ENCODE measurements at places on chromosomes 5 and 9.

DNA sequence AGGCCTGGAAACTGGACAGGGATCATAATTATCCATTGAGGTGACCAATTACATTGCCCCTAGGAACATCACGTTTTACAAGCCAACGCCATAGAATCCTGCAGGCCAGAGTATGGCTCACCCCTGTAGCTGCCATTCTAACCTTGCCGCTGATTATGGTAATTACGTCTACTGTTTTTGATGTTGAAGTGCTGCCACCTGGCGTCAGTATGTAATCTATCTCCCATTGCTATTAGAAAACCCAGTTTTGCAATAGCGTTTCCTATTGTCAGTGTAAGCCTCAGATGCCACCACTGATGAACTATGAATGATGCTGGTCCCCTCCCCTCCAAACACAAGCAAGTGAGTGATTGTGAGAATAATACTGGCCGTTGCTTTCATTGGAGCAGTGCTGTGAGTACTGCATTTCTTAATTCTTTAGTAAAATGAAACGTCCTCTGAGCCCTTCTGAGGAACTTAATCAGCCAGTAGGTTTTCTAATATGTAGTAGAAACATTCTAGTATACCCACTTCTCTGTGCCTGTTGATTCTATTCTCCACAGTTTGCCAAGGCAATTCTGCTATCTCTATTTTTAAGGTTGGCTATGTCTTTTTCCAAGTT, 100.5 kb upstream of the NMUR2 start:
- peak; percentile 51 for DNase-seq

DNA sequence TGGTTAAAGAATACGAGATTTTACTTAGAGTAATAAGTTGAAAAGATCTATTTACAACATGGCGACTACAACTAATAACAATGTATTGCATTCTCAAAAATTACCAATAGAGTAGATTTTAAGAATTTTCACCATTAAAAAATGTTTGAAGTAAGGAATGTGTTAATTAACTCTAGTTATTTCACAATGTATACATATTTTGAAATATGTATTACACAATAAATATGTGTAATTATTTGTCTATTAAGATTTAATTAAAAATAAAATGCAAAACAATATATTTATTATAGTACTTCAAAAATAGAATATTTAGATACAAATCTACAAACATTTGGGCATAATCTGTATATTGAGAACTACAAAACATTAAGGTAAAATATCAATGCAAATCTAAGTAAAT, 1326.3 kb upstream of the CDH6 start:
- no peak for DNase-seq

- DNase-seq = no peak
Measured at GRCh38 chr5:78557601-78558000, 91.0 kb downstream of the LHFPL2 start.

DNA sequence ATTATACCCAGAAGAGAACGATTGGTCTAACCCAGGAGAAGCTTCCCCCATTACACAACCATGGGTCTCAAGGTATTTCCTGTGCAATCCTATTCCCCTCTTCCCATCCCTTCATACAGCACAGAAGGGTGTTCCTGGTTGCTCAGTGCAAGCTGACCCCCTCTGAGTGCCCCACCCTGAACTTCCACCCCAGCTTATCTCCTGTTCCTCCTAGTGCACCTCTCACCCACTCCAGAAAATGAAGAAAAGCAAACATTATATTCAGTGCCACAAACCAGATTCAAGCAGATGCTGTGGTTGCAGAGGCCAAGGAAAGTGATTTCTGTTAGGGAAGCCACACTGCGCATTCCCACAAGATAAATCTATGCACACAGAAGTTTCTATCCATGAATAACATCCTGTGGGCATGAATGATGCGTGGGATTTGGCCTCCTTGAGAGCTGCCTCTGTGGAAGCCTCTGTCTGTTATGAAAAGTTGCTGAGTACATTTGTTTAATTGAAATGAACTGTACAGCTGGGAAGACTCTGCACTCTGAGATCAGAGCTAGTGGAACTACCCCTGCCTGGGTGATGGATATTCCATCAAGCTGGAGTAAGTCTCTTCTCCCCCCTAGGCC, 2.2 kb upstream of the OR2S2 start:
- DNase-seq = no peak

DNA sequence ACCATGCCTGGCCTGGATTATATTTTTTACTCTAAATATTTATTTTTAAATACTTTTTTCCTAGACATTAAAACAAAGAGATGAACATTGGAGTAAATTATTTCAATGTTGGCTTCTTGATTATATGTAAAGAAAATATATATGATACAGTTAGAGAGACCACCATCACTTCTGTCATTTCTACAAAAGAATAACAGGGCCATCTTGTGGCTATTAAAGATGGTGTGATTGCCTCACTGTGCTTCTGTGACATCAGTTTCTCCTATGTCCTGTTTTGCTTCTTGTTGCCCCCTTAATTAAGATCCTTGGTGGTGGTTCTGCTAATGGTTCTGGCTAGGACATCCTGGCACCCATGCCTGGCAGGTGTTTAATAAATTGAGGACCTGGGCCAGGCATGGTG, 32.9 kb downstream of the NDFIP1 start:
- no peak for DNase-seq

GRCh38 chr9:105901514-105902109, 207.3 kb downstream of the TMEM38B start:
- peak; percentile 80 for DNase-seq

DNA sequence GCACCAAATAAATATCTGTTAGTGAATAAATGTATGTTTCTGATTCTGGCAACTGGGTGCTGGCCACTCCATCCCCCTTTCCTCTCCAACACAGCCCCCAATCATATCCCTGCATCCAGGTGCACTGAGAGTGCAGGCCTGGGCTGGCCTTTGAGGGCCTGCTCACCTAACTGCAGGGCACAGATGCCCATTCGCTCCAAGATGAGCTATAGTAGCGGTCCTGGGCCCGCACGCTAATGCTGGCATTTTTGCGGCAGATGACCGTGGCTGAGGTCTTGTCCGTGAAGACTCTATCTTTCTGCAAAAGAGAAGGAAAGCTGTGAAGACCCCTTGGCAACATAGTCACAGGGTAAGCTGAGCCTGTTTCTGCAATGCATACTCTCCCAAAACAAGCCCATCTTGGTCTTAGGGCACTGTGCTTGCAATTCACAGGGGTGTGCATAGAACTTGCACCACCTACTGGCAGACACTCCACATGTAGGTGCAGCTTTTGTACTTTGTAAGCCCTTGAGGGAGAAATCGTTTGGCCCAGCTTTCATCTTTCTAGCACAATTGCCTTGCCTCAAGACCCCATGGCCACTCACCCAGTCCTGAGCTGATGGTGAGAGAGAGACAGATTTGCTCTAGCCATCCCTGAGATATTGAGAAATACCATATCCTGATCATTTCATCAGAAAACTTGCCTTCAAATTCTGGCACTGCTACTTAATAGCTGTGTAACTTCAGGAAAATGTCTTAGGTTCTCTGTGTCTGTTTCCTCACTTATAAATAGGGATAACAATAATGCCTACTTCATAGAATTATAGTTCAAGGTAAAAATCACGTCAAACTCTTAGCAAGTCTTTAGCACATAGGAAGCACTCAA, 13.5 kb downstream of the IL12B start:
- peak; percentile 64 for DNase-seq

DNA sequence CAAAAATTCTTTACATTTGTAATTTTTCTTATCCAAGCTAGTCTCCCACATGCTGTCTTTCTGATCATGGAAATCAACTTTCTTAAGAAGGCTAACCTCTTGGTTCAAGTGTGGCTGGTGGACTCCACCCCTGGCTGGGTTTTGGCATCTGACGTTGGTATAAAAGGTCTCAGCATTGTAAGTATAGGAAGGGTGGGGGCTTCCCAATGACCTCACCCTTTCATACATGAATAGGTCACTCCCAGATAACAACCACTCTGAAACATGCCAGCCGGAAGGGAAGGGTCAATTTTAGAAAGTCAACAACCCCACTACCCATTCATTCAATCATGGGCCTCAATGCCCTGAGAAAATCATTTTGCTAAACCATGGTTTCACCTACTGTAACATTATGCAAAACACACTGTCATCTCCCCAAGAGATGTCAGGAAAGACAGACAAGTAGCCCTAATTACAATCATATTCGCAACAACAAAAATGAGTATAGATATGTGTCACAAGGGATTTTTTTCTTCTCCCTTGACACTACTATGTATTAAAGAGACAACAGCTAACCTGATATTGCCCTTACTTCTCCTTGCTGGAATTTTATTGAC, 31.9 kb upstream of the PCSK5 start:
- no peak for DNase-seq

DNA sequence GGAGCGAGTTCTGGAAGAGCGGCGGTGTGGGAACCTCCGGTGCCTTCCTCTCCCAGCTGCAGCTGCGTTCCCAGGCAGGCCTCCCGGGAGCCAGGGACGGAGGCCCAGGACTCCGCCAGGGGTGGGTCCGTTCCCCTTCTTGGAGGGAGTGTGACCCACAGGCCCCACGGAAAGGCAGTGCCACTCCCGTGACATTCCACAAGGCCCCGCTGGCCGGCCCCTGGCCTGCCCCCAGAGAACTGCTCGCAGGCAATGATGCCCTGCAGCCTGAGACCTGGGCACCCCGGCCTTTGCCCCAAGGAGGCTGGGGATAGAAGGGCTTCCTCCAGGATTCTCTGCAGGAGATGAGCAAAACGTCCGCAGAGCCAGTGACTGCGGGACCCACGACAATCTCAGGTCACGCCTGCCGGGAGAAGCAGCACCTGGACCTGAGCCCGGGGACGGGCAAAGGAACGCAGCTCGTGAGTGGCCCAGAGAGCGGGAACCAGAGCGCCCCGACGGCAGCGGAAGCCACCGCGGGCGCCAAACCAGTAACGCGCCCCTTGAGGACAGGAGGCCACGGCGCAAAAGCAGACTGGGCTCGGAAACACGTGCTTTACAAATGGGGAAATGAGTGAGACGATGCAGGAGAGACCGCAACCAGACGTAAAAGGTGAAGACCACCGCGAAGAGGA, 9.3 kb downstream of the OBP2B start:
- peak; percentile 70 for DNase-seq

GRCh38 chr9:99109522-99109921, 4.6 kb downstream of the TGFBR1 start:
- DNase-seq = no peak

- no peak for DNase-seq
Measured at GRCh38 chr5:163916376-163916775, 411.0 kb downstream of the MAT2B start.

GRCh38 chr5:153660919-153661318, 170.4 kb downstream of the GRIA1 start:
- no peak for DNase-seq

GRCh38 chr5:111855356-111855755, 98.4 kb upstream of the NREP start:
- no peak for DNase-seq

GRCh38 chr9:131119600-131119999, 5.8 kb upstream of the NUP214 start:
- DNase-seq = no peak

DNA sequence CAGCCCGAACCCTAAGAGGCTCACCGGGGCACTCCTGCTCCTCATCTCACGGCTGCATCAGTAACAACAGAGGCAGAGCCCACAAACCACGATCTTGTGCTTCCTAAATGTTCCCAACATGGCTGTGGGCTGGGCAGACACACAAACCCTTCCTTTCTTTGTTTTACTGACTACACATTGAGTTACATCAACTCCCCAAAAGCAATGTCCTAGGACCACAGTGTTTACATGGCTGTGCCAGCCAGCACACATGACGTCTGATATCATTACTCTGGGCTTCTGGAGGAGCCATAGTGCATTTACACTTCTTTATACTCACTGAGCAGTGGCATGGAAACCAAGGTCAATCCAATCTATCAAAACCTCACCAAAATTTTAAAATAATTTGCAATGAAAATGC, 101.4 kb downstream of the LHFPL2 start:
- no peak for DNase-seq

DNA sequence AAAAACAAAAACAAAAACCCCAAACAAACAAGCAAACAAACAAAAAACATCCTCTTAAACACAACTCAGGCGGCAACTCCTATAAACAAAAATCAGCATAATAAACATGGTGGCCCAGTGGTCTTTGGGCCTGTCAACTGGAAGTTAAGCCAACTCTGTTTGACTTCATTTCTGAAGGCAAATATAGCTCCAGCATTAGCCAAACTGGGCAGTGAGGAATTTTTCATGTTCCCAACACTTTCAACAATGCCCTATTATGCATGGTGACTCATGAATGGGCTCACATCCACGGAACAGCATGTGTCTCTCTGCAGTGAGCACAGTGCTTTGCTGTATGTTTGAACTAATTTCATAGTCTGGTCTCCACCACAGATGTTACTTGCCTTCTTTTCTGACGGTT, 143.9 kb upstream of the STC2 start:
- peak; percentile 87 for DNase-seq

GRCh38 chr9:108765265-108765664, 90.5 kb downstream of the ACTL7B start:
- no peak for DNase-seq

- DNase-seq = peak; percentile 85
Measured at GRCh38 chr5:157148734-157149615, 6.3 kb upstream of the MED7 start.

DNA sequence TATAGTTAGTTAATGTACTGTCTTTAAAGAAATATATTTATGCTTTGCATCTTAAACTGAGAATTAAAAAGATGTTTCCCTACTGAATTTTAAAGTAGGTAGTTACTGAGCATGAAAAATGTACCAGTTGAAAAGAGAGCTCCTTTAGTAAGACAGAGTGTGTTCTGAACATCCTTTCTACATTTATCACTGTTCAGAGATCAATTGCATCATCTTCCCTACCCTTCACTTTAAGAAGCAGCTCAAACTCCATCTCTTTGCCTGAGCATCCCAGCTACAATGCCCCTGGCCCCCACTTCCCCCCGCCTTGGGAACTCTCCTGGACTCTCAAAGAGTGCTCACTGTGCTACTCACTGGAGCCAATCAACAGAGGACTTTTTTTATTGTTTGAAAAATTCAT, 164.7 kb downstream of the GNAQ start:
- DNase-seq = no peak

DNA sequence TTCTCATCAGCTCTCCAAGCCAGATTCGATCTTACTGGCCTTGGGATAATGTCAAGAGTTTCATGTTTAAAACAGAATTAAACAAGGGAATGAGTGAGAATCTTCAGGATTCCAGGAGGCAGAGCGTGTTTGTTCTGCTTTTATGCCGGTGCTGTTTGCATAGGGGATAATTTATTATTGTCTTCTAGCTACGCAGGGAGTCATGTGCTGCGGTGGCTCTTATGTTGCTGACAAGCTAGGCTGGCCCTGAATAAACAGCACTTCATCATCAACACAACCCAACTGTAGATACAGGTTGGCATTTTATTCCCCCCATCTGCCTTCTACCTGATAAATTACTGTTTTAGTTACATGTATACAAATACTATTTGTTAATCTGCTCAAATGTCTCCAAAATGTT, 47.1 kb upstream of the PCA3 start:
- no peak for DNase-seq

DNA sequence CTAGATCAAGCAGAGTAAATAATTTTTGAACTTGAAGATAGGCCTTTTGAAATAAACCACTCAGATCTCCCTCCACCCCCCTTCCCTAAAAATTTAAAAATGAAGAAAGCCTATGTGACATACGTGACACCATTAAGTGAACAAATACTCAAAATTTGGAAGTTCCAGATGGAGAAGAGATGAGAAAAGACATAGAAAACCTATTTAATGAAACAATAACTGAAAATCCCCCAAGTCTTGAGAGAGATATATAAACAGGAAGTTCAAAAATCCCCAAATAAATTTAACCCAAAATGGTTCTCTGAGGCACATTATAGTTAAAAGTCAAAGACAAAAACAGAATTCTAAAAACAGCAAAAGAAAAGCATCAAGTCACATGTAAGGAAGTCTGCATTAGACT, 428.6 kb downstream of the PSAT1 start:
- DNase-seq = no peak
